ENCODE measurements at places on chromosomes 13 and 19.
A peak's percentile ranks its signal among the peaks of the same experiment; 100 is the strongest.

DNA sequence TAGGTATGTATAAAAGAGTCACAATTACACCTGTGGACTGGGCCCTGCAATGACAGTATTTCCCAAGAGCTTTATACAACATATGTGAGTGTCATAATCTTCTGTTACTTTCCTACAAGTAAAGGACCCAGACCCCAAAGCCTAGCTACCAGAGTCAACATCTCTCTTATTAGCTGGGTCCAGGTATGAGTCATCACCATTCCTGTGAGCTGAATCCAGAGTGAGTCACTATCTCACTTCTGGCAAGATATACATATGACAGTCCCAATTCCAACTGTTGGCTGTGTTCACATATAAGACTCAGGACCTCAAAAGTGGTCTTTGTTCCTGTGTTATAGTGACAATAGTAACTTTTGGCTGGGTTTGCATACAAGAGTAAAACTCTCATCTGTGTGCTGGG is 46.7 kb downstream of the ZNF729 start:
- no peak overlapping the region for H3K27ac ChIP-seq
- no peaks in the 10 kb centered on the region for H3K4me1 ChIP-seq
- H3K27me3 ChIP-seq, result no peaks in the 10 kb centered on the region
- H3K36me3 ChIP-seq, result no peaks in the 10 kb centered on the region
- no peak overlapping the region for H3K4me3 ChIP-seq

GRCh38 chr13:43389983-43390382 is 366.6 kb downstream of the DNAJC15 start:
- no peak for DNase-seq
- H3K27ac ChIP-seq, result no peak overlapping the region
- H3K4me3 ChIP-seq, result no peak overlapping the region
- H3K4me1 ChIP-seq, result no peaks in the 10 kb centered on the region
- H3K36me3 ChIP-seq, result no peaks in the 10 kb centered on the region

- peak overlapping the region; percentile 100 for H3K4me3 ChIP-seq
- H3K4me1 ChIP-seq, result peaks cover 28% of the 10 kb centered on the region
- H3K27ac ChIP-seq, result peak overlapping the region; percentile 98
- no peaks in the 10 kb centered on the region for H3K27me3 ChIP-seq
- peaks cover 12% of the 10 kb centered on the region for H3K36me3 ChIP-seq
- DNase-seq, result no peak
These were observed 462 bp upstream of the MPHOSPH8 start for GRCh38 chr13:19632915-19633478.

DNA sequence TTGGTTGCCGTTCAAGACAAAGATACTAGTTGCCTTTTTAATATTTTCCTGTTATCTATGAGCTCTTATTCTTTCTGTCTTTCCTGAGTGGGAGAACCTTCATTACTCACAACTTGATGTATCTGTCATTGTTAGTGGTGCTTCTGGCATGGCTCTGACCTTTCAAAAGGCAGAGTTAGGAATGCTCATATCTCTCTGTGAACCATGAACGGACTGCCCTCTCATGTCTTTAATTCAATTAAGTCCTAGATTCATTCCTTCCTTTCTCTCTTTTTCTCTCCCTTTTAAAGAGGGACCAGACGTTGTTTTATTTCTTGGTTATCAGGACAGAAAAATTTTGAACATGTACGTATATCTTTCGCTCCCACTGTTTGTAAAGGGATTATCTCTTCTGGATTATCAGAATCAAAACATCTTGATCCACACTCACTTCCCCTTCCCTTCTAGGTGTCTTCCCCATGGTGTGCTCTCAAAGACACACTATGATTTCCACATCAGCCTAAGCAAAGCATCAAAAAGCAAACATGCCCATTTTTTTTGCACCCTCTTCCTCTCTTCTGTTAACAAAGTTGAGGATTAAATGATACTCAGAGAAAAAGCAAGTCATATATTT is 90.3 kb downstream of the LRCH1 start:
- H3K4me3 ChIP-seq, result no peak overlapping the region
- no peak for DNase-seq
- H3K27me3 ChIP-seq, result no peaks in the 10 kb centered on the region
- H3K27ac ChIP-seq, result no peak overlapping the region
- peaks cover 17% of the 10 kb centered on the region for H3K4me1 ChIP-seq
- H3K36me3 ChIP-seq, result no peaks in the 10 kb centered on the region

DNA sequence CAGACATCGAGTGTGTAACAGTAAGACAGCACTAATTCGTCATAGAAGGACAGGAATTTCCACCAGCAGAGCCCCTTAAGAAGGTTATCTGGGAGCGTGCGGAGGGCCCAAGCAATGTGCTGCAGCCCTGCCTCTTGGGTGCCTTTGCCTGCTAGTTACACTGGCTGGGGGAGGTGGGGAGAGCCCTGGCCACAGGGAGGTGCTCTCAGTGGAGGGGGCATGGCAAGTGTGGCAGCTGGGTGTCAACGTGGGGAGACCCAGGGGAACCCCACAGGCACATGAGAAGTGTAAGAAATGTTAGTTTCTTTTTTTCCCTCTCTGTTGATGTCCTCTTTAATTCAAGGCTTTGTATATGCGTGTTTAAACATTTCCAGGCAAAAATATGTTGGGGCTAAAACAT is 50.9 kb upstream of the TMTC4 start:
- no peak overlapping the region for H3K4me3 ChIP-seq
- no peak overlapping the region for H3K27ac ChIP-seq
- no peaks in the 10 kb centered on the region for H3K4me1 ChIP-seq
- no peaks in the 10 kb centered on the region for H3K36me3 ChIP-seq

- H3K4me1 ChIP-seq, result peaks cover 29% of the 10 kb centered on the region
- H3K27me3 ChIP-seq, result no peaks in the 10 kb centered on the region
- H3K4me3 ChIP-seq, result no peak overlapping the region
- no peak for DNase-seq
- H3K36me3 ChIP-seq, result peaks cover 44% of the 10 kb centered on the region
- no peak overlapping the region for H3K27ac ChIP-seq
These were observed 6.8 kb downstream of the CEACAM1 start for GRCh38 chr19:42521346-42522030.

GRCh38 chr19:3359015-3359918 is 7.1 kb upstream of the NFIC start:
- H3K27ac ChIP-seq, result peak overlapping the region; percentile 42
- H3K36me3 ChIP-seq, result no peaks in the 10 kb centered on the region
- H3K4me1 ChIP-seq, result peaks cover 35% of the 10 kb centered on the region
- peak overlapping the region; percentile 79 for H3K4me3 ChIP-seq
- DNase-seq, result peak; percentile 81
- peaks cover 64% of the 10 kb centered on the region for H3K27me3 ChIP-seq

GRCh38 chr19:9914315-9915207 is 21.8 kb downstream of the OLFM2 start:
- peak; percentile 88 for DNase-seq
- H3K36me3 ChIP-seq, result no peaks in the 10 kb centered on the region
- peaks cover 11% of the 10 kb centered on the region for H3K4me1 ChIP-seq
- peaks cover 52% of the 10 kb centered on the region for H3K27me3 ChIP-seq
- no peak overlapping the region for H3K27ac ChIP-seq

- no peaks in the 10 kb centered on the region for H3K36me3 ChIP-seq
- no peaks in the 10 kb centered on the region for H3K4me1 ChIP-seq
- H3K27ac ChIP-seq, result no peak overlapping the region
- no peaks in the 10 kb centered on the region for H3K27me3 ChIP-seq
- no peak for DNase-seq
These were observed 67.6 kb downstream of the TNFRSF19 start for GRCh38 chr13:23637829-23638228.

DNA sequence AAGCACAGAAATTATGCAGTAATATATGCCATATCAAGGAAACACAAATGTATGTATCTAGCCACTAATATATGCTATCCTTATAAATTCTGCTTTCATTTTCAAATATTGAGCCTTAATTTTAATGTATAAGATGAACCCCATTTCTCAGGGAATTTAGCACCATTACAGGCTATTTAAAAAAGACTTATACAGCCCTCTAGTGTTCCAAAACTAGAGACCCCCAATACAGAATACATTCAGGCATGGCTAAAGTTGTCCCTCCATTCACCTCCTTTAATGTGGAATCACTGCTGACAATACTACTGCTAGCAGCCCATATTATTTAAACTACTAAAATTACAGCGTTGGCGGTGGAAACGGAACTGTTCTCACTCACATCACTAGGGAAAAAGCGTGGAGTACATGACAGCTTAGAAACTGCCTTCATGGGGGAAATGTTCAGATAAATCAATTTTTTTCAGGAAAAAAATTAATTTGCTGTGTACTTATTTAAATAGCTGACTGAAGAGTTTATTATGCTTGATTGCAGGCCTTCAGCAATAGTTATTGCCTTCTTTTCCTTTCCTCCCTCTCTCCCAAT is 541.0 kb downstream of the PCDH9 start:
- H3K27ac ChIP-seq, result no peak overlapping the region
- no peaks in the 10 kb centered on the region for H3K27me3 ChIP-seq
- H3K4me1 ChIP-seq, result no peaks in the 10 kb centered on the region
- DNase-seq, result no peak
- H3K36me3 ChIP-seq, result no peaks in the 10 kb centered on the region

GRCh38 chr13:73901324-73902068 is 232.7 kb downstream of the KLF12 start:
- H3K27me3 ChIP-seq, result no peaks in the 10 kb centered on the region
- no peak overlapping the region for H3K27ac ChIP-seq
- H3K36me3 ChIP-seq, result peaks cover 7% of the 10 kb centered on the region
- no peaks in the 10 kb centered on the region for H3K4me1 ChIP-seq

DNA sequence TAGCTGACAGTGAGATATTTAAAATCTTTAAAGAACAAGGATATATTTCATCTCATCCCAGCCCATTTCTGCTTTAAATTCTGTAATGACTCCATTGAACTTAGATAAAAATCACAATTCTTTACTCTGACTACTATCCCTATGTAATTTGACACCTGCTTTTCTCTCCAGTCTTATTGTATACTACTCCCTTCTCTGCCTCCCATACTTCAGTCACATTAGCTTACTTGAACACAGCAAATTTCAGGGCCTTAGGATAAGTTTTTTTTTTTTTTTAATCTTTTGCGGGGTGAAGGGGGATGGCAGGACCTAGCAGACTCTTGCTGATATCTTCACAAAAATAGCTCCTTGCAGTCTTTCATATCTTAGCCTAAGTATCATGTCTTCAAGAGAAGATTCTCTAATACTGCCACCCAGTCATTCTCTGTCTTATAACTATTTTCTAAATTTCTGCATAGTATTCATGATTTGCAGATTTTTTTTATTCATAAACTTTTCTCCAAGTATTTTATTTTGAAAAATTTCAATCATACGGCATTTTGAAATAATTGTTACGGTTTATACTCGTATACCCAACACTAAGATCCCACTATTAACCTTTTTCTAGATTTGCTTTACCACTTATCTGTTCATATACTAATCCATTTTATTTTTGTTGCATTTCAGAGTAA is 151.4 kb downstream of the PCCA start:
- H3K4me1 ChIP-seq, result peaks cover 4% of the 10 kb centered on the region
- DNase-seq, result no peak
- H3K4me3 ChIP-seq, result no peak overlapping the region
- no peak overlapping the region for H3K27ac ChIP-seq
- no peaks in the 10 kb centered on the region for H3K36me3 ChIP-seq
- no peaks in the 10 kb centered on the region for H3K27me3 ChIP-seq

DNA sequence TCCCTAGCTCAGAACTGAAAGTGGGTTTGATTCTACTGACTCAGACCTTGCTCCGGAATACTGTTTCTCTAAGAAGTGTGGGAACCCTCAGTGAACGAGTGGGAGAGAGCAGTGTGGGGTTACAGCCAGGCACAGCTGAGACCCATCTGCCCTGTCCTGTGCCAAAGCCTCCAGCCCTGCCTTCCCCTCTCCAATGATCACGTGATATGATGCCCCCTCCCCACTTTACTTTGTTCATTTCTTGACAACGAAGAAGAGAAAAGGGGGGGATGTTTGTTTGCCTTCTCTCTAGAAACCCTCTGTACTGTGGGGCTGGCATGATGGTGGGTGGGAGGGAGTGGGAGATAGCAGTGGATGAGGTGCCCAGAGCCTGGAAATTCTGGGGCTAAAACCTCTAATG is 96.0 kb downstream of the RNASEH2B start:
- no peaks in the 10 kb centered on the region for H3K4me1 ChIP-seq
- H3K36me3 ChIP-seq, result no peaks in the 10 kb centered on the region
- no peak for DNase-seq
- no peak overlapping the region for H3K27ac ChIP-seq
- H3K27me3 ChIP-seq, result peaks cover 30% of the 10 kb centered on the region

DNA sequence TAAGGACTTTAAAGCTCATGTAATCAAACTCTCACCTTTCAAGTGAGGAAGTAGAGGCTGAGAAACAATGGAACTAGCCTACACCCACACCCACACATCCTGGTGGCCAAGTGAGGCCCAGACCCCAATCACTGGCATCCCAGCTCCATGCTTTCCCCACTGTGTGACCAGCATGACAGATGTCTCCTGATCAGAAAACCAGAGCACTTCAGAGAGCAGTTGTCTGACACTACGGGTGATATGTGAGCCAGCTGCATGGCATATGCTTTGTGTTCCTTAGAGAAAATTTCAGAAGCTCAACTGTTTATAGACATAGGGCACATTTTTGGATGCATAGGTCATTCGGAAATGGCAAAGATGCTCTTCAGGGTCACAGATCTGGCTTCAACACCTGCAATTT is 315.2 kb downstream of the NDFIP2 start:
- H3K4me1 ChIP-seq, result no peaks in the 10 kb centered on the region
- H3K27ac ChIP-seq, result no peak overlapping the region
- DNase-seq, result no peak
- no peaks in the 10 kb centered on the region for H3K36me3 ChIP-seq
- no peaks in the 10 kb centered on the region for H3K27me3 ChIP-seq

DNA sequence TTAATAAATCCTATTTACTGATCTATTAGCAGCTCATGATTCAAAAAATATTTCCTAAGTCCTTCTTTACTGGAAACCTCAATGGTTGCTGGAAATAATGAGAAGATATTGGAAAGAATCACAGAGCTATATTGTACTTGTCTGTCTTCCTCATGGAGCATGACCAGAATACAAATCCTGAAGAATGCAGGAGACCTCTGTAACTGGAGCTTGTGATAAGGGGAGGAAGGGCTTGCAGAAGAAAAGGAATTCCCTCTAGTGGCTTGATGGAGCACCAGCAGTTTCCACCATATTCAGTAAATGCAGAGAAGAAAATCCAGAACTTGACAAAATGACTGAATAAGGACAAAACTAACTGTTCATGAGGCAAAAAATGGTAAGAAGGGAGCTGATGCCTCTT is 1333.1 kb downstream of the EFNB2 start:
- no peaks in the 10 kb centered on the region for H3K36me3 ChIP-seq
- DNase-seq, result no peak
- H3K27me3 ChIP-seq, result no peaks in the 10 kb centered on the region

DNA sequence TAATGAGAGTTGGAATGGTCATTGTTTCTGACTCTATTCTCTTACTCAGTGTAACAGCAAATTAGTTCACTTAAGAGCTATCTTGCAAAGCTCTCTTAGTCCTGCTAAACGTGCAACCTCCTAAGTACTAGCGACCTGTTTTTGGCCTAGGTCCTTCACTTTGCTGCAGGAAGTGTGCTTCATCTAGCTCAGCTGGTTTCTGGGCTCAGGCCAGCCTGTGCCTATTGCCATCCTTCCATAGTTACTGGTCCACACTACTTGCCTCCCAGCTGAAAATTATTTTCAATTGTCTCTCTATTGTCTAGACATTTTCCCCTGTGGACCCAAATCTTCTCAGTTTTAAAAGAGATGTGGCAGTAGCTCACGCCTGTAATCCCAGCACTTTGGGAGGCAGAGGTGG is 561.3 kb downstream of the FGF9 start:
- H3K36me3 ChIP-seq, result no peaks in the 10 kb centered on the region
- H3K4me3 ChIP-seq, result no peak overlapping the region
- no peaks in the 10 kb centered on the region for H3K27me3 ChIP-seq
- no peak for DNase-seq
- no peak overlapping the region for H3K27ac ChIP-seq
